Fibroblast of mammary gland (primary cell): ENCODE measurements at places on chromosomes 7 and 10.

DNA sequence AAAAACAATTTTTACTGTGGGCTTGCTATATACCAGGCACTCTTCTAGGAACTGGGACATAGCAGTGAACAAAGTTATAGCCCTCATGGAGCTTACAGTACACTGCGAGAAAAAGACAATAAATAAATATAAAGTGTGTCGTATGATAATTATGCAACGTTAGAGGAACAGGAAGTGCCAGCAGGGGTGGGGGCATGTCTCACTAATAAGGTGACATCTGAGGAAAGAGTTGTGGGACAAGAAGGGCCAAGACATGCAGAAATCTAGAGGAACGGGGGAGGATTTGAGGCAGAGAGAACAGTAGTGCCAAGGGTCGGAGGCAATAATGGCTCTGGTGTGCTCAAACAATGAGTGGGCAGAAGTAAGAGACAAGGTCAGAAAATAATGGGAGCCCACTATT is 52.8 kb downstream of the LMBR1 start:
- DNase-seq = no peak

- DNase-seq = no peak
Measured at GRCh38 chr10:13298748-13299436, 972 bp downstream of the PHYH start.

GRCh38 chr7:75866114-75866488 is 12.7 kb upstream of the RHBDD2 start:
- DNase-seq = peak; percentile 58

- DNase-seq = no peak
Measured at GRCh38 chr10:93110472-93111146, 36.9 kb downstream of the CYP26A1 start.

DNA sequence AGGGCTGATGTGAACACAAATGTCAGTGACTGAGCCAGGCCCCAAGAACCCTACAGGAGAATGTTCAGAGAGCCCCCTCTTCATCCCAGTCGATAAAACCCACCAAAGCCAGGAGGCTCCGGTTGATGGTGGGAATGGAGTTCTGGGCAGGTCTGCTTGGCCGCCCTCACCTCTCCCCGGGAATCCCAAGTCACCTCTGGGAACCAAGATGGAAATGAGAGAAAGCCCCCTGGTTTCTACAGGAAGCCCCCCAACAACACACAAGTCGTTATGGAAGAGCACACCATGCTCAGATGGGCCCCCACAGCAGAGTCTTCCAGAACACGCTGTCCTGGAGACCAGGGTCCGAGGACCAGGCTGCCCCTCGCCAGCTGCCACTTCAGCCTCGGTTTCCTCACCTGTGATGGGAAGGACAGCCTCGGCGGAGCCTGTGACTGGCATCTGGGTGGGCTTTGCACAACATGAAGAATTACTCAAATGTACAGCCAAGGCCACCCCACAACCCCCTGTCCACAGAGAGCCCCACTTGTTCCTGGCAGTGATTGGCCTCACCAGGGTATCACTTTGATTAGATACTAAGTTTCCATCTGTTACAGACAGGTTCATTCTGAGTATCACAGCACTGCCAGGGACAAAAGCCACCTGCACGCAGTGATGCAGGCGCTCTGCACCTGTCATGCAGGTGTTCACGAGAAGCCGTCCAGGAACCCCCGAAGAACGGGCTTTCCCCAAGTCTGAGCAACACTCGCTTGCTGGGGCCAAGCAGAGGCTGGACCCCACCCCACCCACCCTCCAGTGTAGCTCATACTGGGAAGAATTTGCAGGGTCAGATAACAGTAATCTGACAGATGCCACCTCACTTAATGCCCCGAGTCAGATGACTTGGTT is 57.6 kb downstream of the MKI67 start:
- no peak for DNase-seq

GRCh38 chr7:41374150-41374848 is 328.6 kb downstream of the INHBA start:
- no peak for DNase-seq

- no peak for DNase-seq
Measured at GRCh38 chr10:1183033-1183396, 126.8 kb downstream of the WDR37 start.

GRCh38 chr10:129941199-129942018 is 22.7 kb downstream of the EBF3 start:
- DNase-seq = no peak

DNA sequence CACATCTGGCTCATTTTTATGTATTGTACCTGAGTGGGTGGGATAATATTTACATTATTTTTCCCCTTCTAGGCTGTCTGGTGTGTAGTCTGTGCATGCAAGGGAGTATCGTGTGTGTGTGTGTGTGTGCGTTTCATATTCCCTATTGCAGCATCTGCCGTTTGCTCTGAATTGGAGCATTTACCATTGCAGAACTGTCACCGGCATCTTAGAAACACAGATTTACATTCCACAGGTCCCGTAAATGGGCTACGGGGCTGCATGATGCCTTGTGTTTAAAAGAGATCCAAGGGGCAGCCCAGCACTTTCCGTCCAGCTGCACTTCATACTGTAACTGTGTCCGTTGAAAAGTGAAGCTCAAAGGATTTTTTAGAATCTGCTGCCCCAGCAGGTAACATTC is 167.1 kb upstream of the KIAA1217 start:
- no peak for DNase-seq

DNA sequence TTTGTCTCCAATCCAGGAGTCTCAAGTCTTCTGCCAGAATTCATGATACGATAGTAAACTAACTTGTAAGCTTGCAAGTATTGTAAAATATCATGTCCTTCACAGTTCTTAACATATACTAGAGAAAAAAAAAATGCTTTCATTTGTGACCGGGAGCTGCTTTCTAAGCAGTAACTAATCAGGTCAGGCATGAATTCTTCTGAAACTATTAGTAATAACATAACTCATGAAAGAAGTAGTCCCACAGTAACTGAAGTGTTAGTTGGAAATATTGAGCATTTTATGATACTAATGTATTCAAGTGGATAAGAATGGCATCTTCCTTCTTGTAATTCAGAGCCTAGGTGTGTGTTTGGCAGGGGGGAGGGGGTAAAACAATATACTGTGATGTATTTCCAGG is 665.6 kb downstream of the DNAJB9 start:
- DNase-seq = no peak

DNA sequence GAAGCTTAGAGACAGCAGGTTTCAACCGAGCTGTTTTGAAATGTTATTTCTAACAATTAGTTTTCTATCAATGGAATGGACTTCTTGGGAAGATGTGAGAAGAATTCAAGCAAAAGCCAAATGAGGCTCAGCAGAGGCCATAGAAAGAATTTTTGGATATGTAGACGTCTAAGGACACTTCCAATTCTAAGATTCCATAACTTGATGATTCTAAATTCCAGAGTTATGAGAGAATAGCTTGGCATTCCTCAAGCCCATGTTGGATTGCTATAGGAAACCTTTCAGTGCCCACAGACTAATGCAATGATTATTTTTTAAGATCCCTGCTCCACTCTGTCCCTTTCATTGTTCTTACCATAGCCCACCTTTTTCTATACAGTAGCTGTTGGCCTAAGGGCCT is 77.2 kb upstream of the PALS2 start:
- no peak for DNase-seq

- no peak for DNase-seq
Measured at GRCh38 chr7:142804728-142805207, 34.0 kb downstream of the PRSS2 start.

DNA sequence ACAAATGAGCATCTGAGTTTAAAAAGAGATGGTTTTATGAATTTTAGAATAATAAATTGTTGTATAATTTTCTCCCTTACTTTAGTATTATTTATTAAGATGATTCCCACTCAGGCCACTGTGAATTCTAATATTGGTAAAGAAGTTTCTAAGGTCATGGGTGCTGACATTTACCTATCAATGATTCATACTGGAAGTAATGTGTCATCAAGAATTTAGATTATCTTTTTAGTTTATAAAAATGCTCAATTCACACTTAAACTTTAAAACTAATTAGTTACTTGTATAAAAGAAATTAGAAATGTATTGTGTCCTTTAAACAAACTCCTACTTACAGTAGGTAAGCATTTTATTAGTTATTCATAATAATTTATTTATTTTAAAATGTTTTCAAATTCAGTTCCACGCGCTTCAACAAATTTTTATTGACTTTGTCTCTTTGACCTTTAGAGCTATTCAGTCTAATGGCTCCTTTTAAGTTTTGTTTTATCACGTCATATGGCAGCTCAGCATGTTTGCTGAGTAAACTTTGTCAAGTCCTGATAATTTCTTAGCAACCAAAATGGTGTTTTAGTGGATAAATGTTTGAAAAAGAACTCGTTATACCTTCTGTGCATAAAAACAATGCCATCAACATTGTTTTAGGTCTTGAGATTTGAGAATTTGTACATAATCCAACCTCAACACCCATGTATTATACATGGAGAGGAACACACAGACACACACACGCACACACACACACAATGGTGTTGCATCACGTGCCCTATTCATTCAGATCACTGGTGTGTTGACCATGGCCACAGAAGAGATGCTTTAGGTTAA is 15.1 kb upstream of the MRC1 start:
- no peak for DNase-seq

DNA sequence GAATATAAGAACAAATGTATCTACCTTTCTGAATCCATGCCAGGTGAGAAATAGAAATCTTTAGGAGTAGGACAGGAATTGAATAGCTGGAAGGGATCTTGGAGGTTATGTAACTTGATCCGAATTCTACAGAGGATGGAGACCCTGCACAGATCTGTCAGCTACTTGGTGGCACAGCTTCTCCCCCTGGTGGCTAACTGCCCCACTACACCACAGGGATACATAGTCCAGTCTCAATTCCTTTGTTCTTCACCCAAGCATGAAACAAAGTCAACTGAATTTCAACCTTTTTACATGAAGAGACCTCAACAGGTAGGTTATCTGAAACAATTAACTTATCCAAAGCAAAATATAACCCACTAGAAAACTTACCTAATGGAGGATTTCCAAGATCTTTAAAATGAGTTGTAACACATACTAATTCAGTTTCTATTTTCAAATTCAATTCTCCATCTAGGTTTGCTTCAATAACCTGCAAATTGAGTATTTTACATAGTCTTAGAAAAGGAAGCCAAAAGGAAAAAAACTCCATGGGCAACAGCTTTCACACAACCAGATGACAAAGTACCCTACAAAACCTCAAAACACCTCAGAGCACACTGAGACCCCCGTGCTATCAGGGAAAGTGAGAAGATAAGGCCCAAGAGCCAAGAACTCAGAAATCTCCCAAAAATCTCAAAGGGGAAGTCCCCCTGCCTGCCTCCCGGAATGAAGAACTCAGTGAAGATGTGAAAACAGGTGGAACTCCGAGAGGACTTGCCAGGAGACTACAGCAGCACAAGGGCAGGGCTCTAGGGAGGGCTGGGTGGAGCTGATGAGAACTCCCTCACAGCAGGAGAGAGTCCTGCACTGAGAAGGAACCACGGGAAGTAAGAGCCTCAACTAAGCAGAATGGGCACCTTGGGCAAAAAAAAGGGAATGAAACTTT is 10.3 kb downstream of the HUS1 start:
- DNase-seq = peak; percentile 64

- peak; percentile 87 for DNase-seq
Measured at GRCh38 chr7:2399848-2400587, 3.4 kb upstream of the CHST12 start.

GRCh38 chr10:131906269-131906639 is 5.4 kb downstream of the PPP2R2D start:
- DNase-seq = no peak

GRCh38 chr10:3213208-3213607 is 40.6 kb upstream of the PITRM1 start:
- peak; percentile 33 for DNase-seq

GRCh38 chr7:28263622-28264271 is 83.2 kb upstream of the JAZF1 start:
- DNase-seq = no peak

- DNase-seq = no peak
Measured at GRCh38 chr7:50723888-50724287, 58.8 kb downstream of the GRB10 start.

GRCh38 chr10:127781412-127781811 is 44.4 kb downstream of the FOXI2 start:
- no peak for DNase-seq

GRCh38 chr10:8568401-8568800 is 513.9 kb downstream of the GATA3 start:
- DNase-seq = no peak

DNA sequence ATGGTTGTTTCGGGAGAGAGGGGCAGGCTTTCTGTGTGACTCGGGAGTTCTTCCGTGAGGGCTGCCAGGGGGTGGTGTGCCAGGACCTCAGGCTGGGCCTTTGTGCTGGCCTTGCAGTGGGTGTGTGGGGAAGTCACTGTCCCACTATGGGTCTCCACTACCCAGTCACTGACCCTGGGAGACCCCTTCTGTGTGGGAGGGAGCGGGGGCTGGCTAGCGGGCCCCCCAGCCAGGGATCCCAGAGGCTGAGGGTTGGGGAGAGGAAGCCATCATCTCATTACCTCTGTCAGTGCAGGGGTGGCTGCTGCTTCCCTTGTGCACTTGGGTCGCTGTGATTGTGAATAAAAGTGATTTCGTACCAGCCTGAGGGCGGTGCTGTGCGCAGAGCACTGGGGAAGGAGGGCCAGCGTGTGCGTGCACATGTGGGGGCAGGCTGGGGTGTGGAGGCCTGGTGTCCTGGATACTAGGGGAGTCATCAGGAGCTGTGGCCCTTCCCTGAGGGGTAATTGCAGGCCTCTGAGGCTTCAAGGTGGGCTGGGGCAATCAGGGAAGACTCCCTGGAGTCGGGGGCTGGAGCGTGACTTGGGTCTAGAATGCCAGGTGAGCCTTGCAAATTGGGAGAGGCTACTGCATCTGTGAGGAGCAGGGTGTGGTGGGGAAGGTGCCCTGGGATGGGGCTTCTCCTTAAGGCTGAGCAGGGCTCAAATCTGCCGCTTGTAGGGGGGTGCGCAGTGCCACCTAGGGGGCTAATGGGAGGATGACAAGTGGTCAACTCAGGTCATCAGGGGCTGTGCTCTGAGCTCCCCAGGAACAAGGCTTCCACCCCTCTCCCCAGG is 98.9 kb downstream of the NEURL1 start:
- DNase-seq = peak; percentile 35

GRCh38 chr10:34341473-34341872 is 473.6 kb downstream of the PARD3 start:
- peak; percentile 62 for DNase-seq

DNA sequence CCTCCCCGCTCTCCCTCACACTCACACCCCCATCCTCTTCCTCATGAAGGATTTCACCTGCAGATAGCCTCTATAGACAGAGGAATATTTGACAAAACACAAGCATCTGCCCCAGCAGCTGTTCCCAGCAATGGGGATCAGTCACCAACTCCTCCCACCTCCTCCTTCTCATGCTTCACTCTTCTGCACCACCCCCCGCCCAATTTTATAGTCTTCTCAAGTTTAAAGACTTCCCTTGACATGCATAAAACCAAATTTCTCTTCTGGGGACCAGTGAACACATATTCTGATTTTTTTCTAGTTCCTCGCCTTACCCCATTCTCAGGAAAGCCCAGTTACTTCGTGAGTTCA is 654.4 kb downstream of the LRMDA start:
- no peak for DNase-seq

GRCh38 chr7:108455551-108455997 is 662 bp downstream of the NRCAM start:
- no peak for DNase-seq

GRCh38 chr10:97332591-97333350 is 1.8 kb downstream of the FRAT2 start:
- peak; percentile 90 for DNase-seq
